ENCODE measurements at places on chromosomes 16 and 17.

DNA sequence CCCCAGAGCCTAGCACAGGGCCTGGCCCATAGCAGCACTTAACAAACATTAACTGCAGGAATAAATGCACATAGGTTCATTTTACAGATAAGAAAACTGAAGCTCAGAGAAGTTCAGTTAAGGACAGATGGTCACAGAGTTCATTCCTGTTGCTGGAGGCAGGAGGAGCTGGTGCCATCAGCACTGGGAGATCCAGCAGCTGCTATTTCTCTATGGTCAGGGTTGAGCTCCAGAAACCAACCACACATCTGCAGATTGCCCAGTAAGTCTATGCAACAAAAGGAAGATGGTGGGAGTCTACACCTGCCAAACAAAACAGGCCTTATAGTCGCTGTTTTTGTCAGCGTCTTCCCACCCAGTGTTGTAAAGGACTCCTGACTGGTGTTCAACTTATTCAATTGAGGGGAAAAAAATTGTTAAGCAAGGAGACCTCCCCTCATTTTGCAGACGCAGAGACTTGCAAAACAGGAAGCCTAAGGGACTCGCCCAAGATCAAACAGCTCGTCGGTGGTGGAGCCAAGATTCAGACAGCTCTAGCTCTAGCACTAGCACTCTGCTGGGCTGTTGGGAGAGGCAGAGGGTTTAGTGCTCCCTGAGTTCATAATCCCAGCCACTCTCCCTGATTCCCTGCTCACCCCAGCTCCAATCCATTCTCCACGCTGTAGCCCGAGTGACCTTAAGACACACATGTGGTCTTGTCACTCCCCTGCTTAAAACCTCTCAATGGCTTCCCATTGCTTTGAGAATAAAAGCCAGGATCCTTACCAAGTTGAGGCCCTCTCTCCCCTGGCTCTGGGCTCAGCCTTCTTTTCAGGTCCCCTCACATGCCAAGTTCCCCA lies 9.0 kb downstream of the NOG start:
- no peak overlapping the region for H3K4me3 ChIP-seq
- H3K27me3 ChIP-seq: peaks cover 8% of the 10 kb centered on the region
- peak overlapping the region; percentile 89 for H3K27ac ChIP-seq
- DNase-seq: peak; percentile 81

DNA sequence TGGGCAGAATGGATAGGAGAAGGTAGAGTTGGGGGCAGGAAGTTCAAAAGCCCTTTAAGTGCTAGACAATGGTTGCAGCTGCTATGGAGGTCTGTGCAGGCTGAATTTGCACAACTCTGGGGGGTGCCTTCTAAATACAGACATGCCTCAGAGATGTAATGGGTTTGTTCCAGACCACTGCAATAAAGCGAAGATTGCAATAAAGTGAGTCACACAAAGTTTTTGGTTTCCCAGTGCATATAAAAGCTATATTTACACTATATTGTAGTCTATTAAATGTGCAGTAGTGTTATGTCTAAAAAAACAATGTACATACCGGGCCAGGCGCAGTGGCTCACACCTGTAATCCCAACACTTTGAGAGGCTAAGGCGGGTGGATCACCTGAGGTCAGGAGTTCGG lies 60.5 kb upstream of the MYOCD start:
- no peak for DNase-seq
- no peak overlapping the region for H3K27ac ChIP-seq
- no peaks in the 10 kb centered on the region for H3K27me3 ChIP-seq
- H3K4me1 ChIP-seq: no peaks in the 10 kb centered on the region
- no peaks in the 10 kb centered on the region for H3K36me3 ChIP-seq
- H3K4me3 ChIP-seq: no peak overlapping the region

DNA sequence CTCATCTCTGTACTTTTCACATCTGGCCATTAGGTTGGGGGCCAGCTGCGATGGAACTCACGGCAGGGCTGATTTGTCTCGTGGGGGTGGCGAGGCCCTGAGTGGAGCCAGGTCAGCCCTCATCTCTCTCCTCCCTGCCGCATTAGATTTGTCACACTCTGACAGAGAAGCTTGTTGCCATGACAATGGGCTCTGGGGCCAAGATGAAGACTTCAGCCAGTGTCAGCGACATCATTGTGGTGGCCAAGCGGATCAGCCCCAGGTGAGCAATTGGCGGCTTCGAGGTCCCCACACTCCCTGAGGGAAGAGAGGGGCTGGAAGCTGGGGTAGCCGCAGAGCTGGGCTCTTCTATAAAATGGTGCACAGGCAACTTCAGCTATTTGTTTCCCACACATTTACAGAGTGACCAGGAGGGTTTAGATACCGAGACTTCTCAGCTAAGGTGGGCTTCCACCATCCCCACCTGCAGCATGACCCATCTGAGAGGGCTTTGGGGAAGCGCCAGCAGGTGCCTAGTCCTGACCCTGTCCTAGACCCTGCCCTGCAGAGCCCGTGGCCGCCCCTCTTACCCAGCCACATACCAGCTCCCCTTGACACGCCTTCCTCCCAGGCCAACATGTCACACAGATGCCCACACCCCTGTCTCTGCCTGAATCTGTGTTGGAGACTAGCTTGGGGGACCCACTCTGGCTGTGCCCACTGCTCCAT lies 8.4 kb downstream of the TMEM98 start:
- H3K27ac ChIP-seq: no peak overlapping the region
- H3K36me3 ChIP-seq: no peaks in the 10 kb centered on the region
- peaks cover 7% of the 10 kb centered on the region for H3K4me1 ChIP-seq
- H3K4me3 ChIP-seq: no peak overlapping the region
- H3K27me3 ChIP-seq: peaks cover 16% of the 10 kb centered on the region

- DNase-seq: no peak
- peak overlapping the region; percentile 71 for H3K4me3 ChIP-seq
- peaks cover 57% of the 10 kb centered on the region for H3K4me1 ChIP-seq
- peaks cover 19% of the 10 kb centered on the region for H3K27me3 ChIP-seq
- H3K27ac ChIP-seq: no peak overlapping the region
Observed at GRCh38 chr17:68196394-68197090, 51.3 kb upstream of the AMZ2 start.

GRCh38 chr17:12979826-12980500 lies 37.9 kb downstream of the ELAC2 start:
- H3K4me3 ChIP-seq: no peak overlapping the region
- H3K36me3 ChIP-seq: no peaks in the 10 kb centered on the region
- H3K4me1 ChIP-seq: peaks cover 5% of the 10 kb centered on the region
- H3K27ac ChIP-seq: no peak overlapping the region
- H3K27me3 ChIP-seq: peaks cover 11% of the 10 kb centered on the region

GRCh38 chr16:61002479-61003204 lies 1033.6 kb downstream of the CDH8 start:
- H3K36me3 ChIP-seq: no peaks in the 10 kb centered on the region
- DNase-seq: no peak
- no peak overlapping the region for H3K4me3 ChIP-seq
- H3K4me1 ChIP-seq: no peaks in the 10 kb centered on the region
- H3K27me3 ChIP-seq: no peaks in the 10 kb centered on the region

DNA sequence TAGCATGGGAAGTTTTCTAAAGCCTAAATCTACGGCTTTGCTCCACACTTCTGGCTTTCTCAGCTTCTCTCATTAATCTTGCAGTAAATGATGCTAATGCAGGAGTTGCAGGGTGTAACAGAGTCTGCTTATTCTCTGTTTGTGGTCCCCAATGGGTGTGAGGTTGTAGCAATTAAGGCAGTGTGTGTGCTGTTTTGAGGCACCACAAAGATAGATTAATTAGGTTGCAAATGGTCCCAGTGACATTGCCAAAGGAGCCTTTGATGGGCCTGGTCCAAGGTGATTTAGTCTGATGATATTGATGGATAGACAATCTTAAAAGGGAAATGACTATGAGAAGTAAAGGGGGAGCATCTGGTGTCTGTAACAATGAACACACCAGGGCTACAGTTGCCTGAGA lies 1313.7 kb upstream of the CDH8 start:
- no peak for DNase-seq
- no peak overlapping the region for H3K27ac ChIP-seq
- H3K36me3 ChIP-seq: no peaks in the 10 kb centered on the region
- H3K4me1 ChIP-seq: no peaks in the 10 kb centered on the region
- no peak overlapping the region for H3K4me3 ChIP-seq

GRCh38 chr17:15431196-15431595 lies 36.2 kb downstream of the CDRT4 start:
- H3K27ac ChIP-seq: no peak overlapping the region
- no peaks in the 10 kb centered on the region for H3K4me1 ChIP-seq
- H3K36me3 ChIP-seq: no peaks in the 10 kb centered on the region
- H3K4me3 ChIP-seq: no peak overlapping the region
- DNase-seq: no peak

GRCh38 chr16:80447241-80447640 lies 93.6 kb upstream of the DYNLRB2 start:
- no peak overlapping the region for H3K27ac ChIP-seq
- DNase-seq: no peak
- no peaks in the 10 kb centered on the region for H3K36me3 ChIP-seq
- no peaks in the 10 kb centered on the region for H3K4me1 ChIP-seq
- peaks cover 13% of the 10 kb centered on the region for H3K27me3 ChIP-seq
- no peak overlapping the region for H3K4me3 ChIP-seq

- H3K27ac ChIP-seq: no peak overlapping the region
- no peak overlapping the region for H3K4me3 ChIP-seq
- H3K36me3 ChIP-seq: no peaks in the 10 kb centered on the region
- H3K27me3 ChIP-seq: no peaks in the 10 kb centered on the region
- DNase-seq: no peak
- no peaks in the 10 kb centered on the region for H3K4me1 ChIP-seq
Observed at GRCh38 chr16:78209951-78210661, 110.7 kb downstream of the WWOX start.

DNA sequence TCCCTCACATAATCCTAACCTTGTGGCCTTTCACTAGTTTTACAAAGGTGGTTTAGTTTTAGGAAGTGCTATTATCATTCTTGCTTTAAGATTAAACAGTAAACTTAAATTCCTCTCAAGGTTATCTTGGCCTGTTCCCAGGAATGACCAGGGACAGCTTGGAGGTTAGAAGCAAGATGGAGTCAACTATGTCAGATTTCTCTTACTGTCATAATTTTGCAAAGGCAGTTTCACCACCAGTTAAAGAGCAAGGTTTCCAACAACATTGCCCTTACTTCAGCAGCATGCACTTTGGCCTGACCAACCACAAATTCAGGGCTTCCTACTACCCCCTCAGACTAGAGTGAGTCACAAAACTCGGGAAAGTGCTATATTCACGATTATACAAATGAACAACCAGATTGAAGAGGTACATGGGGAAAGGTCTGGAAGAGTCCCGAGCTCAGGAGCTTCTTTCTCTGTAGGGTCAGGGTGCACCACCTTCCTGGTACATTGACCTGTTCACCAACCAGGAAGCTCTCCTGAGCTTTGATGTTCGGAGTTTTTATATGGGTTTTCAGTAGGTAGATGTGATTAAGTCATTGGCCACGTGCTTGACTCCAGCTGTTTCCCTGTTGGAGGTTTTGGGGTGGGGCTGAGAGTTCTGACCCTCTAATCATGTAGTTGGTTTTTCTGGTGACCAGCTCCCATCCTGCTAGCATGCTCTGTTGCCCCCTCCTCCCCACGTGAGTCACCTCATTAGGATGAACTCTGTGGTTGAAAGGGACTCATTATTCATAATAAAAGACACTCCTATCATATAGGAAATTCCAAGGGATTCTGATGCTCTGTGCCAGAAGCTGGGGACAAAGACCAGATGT lies 19.4 kb downstream of the RHOT1 start:
- H3K4me3 ChIP-seq: no peak overlapping the region
- no peak for DNase-seq
- H3K4me1 ChIP-seq: no peaks in the 10 kb centered on the region
- H3K36me3 ChIP-seq: peaks cover 22% of the 10 kb centered on the region
- no peak overlapping the region for H3K27ac ChIP-seq

GRCh38 chr17:14304773-14305517 lies 4.1 kb downstream of the HS3ST3B1 start:
- H3K27me3 ChIP-seq: no peaks in the 10 kb centered on the region
- H3K4me1 ChIP-seq: peaks cover 51% of the 10 kb centered on the region
- no peak overlapping the region for H3K27ac ChIP-seq
- DNase-seq: no peak

Data from CD4-positive, alpha-beta T cell (primary cell).